ENCODE measurements at places on chromosomes 2 and 18.

DNA sequence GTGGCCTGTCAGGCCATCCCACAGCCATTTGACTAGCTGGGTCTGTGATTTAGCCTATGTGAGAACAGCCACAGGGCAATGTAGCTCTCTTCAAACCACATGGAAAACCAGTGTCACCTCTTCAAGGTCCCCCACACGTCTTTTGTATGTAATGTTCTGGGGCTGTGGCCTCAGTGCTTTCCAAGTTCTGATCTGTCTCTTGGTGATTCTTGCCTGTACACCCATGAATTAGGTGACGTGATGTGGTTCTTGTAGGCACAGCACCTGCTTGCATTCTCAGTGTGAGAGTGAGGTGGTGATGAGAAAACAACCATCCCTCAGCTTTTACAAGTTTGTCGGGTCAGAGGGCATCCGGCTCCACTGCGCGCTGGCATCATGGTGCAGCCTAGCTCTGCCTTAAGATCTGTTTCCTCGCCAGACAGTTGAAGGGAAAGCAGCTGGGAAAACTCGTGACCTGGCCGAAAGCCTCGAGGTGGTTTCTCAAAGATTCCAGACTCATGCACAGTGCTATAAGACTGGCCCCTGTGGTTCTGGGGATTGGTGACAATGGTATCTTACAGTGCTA, 125.8 kb downstream of the TANC1 start:
- DNase-seq, result no peak

GRCh38 chr2:48114256-48114655, 208.0 kb upstream of the FBXO11 start:
- no peak for DNase-seq

GRCh38 chr2:127155028-127155581, 48.2 kb upstream of the BIN1 start:
- no peak for DNase-seq

DNA sequence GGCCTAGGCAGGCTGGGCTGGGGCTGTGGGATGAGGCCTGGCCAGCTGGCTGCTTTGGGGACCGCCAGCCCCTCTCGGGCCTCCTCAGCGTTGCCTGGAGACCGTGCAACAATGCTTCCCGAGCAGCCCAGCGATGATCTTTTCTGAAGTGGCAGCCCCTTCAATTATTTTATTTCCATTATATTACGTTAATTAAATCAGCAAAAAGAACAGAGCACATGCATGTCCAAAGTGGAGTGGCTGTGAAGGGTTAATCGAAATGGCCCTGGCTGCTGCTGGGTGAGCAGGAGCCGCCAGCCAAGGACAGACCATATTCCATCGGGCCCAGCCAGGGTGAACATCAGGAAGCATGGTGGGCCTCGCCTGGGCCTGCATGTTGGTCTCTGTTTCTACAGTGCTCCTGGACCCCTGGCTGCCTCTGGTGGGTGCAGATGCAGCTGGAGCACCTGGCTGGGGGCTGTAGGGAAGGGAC, 245.5 kb downstream of the MYCN start:
- DNase-seq, result no peak

GRCh38 chr18:33115476-33115875, 325.0 kb downstream of the CCDC178 start:
- no peak for DNase-seq

GRCh38 chr2:234081970-234082822, 31.7 kb downstream of the SPP2 start:
- DNase-seq, result peak; percentile 20

DNA sequence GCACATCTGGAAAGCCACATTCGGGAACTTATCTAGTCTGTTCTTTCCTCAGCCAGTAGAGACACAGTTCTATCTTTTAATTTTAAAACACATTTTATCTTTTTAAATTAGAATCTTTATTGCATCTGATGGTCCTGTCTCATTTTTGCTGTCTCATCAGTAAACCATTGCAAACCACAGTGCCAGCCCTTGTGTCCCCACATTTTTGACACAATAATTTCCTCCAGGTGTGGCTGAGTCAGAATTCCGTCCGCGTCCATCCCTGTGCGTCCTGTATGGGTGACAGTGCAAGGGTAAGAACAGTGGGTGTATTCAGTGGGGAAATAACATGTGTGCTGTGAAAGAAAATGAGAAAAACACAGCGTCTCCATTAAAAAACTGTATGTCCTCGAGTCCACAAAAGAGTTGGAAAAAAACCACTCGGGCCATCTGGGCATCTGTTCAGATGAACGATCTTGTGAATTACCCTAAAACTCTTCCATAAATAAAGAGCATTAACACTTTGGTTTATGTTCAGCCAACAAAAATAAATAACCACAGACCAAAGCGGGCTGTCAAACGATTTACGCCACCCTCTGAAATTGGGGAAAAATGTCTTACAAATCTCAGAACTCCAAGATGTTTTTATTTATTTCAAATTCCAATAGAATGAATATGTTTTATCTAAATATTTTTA, 137.3 kb downstream of the ZNF516 start:
- no peak for DNase-seq

- no peak for DNase-seq
Measured at GRCh38 chr2:46067501-46068305, 229.5 kb upstream of the EPAS1 start.

- no peak for DNase-seq
Measured at GRCh38 chr2:12109363-12110017, 363.1 kb downstream of the LPIN1 start.

- no peak for DNase-seq
Measured at GRCh38 chr2:76867854-76868253, 654.3 kb downstream of the LRRTM4 start.

DNA sequence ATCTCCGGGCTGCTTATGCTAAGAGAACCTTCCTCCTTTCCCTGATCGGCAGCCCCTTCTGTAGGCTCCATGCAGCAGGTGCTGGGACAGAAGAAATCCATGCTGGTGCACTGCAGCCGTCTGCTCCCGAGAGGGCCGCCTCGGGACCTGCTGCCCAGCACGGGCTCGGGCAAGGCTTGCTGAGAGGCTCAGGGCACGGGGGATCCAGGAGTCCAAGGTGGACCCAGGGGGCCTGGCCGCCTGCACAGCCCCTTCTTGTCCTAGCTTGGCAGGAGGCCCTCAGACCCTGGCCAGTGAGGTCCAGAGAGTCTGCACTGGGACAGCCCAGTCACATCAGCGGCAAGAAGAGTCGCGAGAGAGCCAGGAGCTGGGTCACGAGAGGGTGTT, 13.3 kb upstream of the DUSP2 start:
- no peak for DNase-seq

- DNase-seq, result no peak
Measured at GRCh38 chr2:237859082-237859433, 365 bp upstream of the RAMP1 start.

- DNase-seq, result no peak
Measured at GRCh38 chr2:150256736-150257135, 230.7 kb downstream of the RND3 start.

- no peak for DNase-seq
Measured at GRCh38 chr2:236073246-236073645, 94.9 kb downstream of the GBX2 start.

DNA sequence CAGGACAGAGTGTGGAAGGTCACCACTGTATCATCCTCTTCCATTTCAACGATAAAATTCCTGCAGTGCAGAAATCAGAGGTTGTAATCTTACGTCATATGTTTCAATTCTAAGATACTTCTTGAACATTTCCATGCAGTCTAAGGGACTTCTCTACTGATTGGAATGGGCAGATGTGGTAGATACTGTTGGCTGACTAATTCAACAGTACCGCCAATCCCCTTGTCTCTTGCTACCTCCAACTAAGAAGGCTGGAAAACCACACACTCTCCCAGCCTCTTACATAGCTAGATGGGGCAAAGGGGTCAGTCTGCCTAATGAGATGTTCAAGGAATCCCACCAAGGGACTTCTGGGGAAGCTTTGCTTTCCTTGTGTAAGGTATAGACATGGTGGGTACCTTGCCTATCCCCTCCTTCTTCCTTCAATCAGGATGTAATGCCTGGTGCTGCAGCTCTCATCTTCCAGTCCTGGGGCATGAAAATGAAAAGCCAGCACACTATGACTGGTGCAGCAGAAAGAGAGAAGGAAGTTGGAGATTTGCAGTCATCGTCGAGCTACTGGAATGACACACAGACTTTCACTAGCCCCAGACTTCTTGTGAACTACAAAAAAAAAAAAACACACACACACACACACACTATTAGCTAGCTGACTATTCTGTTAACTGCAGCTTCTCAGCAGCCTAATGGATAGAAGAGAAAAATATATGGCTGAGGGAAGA, 84.1 kb downstream of the ALPK2 start:
- DNase-seq, result no peak

DNA sequence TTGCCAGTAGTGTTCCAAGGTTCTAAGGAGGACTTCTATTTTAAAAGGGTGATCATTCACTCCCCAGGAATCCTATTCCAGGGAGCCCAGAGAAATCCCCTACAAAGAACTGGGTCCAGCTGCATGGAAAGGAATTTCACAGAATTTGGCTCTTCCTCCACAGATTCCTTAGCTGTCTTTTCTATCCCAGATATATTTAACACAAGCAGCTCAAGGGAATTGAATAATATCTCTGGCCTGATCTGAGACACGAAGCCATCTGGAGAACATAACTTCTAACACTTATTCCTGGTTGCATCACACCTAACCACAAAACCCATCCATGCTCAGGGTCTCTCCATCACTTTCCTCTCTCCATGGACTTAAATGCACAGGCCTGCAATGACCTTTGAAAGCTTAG, 306.7 kb upstream of the ACVR2A start:
- no peak for DNase-seq

DNA sequence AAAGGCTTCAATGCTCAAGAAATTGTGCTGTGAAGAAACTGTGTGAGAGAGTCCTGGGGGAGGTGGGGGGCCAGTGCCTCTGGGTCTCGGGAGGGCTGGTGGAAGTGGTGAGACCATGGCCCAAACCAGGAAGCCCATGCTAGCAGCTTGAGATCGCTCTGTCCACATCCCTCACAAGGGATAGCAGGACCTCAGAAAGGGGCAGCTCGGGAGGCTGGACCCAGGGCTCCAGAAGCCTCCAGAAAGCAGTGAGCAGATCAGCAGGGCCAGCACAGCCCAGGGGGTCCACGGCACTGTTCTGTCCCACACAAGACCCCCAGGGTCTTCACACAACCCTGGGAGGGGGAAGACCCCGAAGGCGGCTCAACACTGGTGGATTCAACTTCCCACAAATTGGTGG, 24.1 kb downstream of the ST8SIA5 start:
- DNase-seq, result no peak

GRCh38 chr2:99725820-99726219, 236.0 kb upstream of the REV1 start:
- no peak for DNase-seq
